IMR-90 (cell line): ENCODE measurements at places on chromosomes 3 and 15.
A peak's percentile ranks its signal among the peaks of the same experiment; 100 is the strongest.

DNA sequence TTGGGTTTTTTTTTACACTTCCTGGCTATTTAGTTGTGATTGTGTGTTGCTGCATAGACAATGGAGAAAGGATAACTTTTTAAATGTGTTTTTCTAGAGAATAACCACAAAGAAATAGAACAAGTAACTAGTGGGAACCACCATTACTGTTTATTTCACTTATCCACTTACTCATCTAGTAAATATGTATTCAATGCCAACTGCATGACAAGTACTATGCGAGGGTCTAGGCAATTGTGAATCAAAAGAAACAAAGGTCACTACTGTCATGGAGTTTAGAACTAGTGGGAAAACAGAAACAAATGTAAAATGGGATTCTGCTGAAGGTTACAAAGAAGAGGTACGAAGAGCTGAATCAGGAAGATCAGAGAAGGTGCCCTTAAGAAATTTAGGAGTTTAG, 600.9 kb upstream of the ROBO2 start:
- peak; percentile 77 for DNase-seq

GRCh38 chr3:42226470-42227425, 39.2 kb downstream of the CCK start:
- DNase-seq: no peak

DNA sequence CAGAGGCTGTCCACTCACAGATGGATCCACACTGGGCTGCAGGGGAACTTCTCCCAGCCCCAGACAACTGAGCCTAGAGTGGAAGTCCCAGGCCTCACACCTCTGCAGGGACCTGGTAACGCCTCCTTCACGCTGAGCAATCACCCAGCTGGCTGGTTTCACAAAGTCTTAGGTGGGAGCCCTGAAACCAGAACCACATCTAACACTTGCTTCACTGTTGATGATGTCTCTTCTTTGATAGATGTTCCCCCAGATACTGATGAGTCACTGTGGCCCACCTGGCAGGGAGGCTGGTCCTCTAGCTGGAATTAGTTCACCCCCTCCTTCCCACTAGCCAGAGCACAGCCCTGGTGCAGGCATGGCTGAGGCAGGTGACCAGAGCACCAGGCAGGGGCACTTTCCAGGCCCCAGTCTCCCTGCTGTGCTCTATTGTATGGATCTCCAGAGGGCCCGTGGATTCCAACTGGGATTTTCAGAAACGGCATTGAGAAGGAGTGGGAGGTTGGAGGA, 33.5 kb downstream of the MYL3 start:
- no peak for DNase-seq

DNA sequence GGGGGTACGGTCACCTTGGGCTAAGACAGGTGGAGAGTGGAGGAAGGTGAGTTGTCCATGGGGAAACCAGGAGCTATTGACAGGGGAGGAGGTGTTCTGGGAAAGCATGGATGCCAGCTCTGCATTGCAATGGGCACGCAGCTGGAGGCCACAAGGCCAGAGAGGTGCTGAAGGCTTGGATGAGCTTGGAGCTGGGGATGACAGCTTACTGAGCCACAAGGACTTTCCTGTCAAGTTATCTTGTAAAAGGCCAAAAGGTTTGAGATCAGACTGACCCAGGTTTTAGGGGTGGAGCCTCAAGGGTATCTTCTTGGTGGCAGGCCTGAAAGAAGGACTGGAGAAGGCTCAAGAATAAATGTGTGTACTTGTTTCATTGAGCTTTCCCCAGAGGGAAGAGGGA, 115.2 kb downstream of the ASB7 start:
- DNase-seq: no peak

- no peak for DNase-seq
These were observed 101.8 kb downstream of the LRRK1 start for GRCh38 chr15:101020945-101021344.

DNA sequence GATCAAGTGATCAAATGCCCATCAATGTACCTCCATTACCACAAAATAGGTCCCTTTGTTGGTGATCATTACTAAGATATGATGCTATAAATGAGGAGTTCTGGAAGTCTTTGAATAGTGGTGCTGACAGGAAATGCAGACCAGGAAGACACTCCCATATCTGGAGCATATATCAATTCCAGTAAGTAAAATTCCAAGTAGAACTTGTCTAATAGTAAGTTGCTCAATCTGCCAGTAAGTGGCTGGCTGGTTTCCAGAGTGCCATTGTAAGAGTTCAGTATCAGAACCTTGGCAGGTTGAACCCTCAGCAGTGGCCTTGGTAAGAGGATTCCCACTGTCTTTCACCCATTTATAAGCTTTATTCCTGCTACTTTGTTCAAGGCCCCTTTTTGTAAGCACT, 379.9 kb upstream of the RBMS3 start:
- DNase-seq: no peak

DNA sequence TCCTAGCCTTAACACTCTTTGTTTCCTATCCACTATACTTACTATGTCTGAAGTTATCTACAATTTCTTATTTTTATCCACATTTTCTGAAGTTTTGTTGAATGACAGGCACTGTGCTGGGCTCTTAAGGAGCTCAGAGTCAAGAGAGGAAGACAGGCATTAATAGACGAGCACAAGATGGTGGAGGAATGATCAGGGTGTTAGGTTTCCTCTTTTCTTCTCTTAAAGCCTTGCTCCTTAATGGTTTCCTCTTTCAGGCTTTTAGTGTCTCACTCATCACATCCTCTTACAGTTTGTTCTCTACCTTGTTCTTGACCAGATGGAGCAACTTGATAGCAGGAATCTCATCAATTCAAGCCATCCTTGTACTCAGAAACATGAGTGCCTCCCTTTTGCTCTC, 52.9 kb upstream of the BCL6 start:
- no peak for DNase-seq

DNA sequence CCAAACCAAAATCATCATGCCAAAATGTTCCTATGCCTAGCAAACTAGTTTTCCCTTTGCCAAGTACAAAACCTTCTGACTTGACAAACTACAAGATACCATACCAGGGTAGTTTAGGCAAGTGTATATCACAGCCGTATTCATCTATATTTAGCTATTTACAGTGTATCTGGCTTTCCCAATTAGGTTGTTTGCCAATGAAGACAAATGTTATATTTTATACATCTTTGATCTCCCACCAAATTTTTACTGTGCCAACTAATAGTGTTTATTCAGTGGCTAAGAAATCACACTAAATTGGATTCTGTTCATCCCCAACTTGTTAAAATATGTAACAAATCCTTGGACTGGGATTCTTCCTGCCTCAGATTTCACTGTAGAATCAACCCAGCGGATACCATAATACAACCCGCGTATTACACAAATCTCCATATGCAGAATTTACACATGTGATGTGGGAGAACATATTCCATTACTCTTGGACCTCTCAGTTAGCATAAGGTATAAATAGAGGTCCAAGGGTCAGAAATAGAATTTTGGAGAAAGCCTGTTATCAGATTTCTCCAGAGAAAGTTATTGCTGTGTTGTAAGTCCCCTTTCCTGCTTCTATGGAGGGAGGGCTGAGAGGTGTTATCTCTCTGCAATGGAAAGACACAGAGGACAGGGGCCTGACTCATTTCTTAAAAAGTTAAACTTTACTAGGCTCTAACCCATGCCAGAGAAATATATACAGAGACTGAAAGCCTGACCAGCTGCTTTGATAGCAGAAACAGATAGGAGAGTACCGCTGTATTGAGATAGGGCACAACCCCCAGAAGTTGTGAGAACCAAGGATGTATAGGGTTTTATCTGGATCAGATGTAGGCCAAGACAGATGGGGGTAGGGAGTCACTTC, 467.0 kb downstream of the FGF12 start:
- DNase-seq: no peak

DNA sequence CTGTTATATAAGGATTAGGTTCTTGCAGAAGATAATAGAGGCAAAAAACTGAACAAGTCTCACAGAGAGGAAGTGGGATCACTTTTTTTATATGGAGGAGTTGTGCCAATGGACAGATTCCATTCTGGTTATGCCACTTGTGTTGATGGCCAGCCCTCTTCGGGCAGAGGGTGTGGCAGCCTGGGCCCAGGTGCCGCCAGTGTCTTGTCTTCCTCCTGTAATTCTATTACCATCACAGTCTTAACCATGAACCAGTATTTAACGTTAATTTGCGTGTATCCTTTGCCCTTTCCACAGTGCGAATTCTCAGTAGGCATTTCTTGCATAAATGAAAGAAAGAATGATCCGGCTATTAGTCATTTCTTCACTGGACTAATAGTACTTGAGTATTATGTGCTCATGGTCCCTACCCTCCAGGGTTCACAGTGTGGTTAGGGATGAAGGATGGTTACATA, 7.0 kb upstream of the USP4 start:
- DNase-seq: peak; percentile 69

- DNase-seq: peak; percentile 14
These were observed 289.1 kb downstream of the GAP43 start for GRCh38 chr3:115912372-115912771.

GRCh38 chr15:25728816-25729215, 134.3 kb downstream of the ATP10A start:
- no peak for DNase-seq

- DNase-seq: peak; percentile 64
These were observed 545.5 kb upstream of the MDFIC2 start for GRCh38 chr3:70857916-70858315.

GRCh38 chr3:103991461-103992115, 1375.1 kb upstream of the ALCAM start:
- DNase-seq: no peak
